CD8-positive, alpha-beta T cell (primary cell): ENCODE measurements at places on chromosomes 3 and 15.
A peak's percentile ranks its signal among the peaks of the same experiment; 100 is the strongest.

DNA sequence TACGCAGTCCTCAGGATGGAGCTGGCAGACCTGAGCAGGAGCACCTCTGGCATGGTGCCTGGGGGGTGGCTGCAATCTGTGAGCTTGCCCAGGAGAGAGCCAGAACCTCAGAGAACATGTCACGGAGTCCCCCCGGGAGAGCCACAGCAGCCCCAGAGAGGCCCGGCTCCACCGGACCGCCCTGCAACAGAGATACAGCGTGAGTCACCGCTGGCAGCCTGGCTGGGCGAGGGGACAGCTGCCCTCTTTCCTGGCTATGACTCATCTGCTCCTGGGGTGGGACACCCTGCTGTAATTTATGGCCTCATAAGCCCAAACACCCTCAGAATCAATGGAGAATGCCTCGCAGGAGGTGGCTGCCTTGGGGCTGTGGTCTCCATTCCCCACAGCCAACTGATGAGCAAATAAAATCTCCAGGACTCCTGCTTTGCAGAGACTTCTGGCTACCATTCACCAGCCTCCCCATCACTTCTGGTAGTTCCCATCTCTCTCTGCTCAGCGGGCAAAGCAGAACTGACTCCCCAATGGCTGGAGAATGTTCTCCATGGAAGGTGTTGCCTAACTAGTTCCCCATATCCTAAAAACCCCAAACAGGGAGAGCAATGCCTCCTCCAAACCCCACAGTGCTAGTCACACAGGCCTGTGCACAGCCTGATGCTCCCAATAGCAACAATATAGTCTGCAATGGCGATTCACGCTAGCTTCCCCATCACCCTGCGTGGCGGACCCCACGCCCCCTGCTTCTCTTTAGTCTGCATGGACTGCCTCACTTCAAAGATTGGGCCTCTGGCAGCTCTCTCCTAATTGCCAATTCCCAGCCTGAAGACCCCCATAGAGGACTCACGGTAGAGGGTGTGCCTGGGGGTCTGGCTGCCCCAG, 21.6 kb downstream of the ACSBG1 start:
- DNase-seq: no peak

DNA sequence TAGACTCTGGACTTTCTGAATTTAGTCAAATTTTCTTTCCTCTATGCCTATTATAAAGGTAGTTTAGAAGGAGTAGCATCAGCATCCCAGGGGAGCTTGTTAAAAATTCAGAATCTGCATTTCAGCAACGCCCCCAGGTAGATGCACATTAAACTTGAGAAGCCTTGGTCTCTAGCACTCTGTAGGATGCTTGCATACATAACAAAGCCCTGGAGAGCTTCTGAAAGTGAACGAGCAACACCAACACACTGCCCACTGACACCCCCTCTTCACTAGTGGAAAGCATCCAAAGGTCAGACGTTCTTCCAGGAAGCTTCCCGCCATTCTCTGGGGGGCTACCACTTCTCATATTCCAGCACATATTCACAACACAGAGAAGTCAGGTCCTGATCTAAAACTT, 6.5 kb downstream of the PRICKLE2 start:
- no peak for DNase-seq

DNA sequence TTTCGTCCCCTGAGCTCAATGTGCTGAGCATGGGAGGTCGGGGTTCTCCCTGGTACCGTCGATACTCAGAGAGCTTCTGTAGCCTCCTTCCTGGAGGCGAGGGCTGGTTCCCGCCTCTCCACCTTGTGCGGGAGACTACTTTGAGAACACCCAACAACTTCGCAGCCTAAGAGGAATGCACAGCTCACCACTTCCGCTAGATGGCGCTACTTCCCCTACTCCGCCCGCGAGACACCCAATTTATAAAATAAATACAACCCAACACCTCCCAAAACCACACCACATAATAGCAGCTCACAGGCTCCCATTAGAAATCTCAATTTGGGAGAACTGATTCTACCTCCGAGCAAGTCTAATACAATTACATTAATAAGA, 1.2 kb downstream of the RGMA start:
- DNase-seq: peak; percentile 62

- DNase-seq: no peak
Measured at GRCh38 chr3:124633524-124633923, 96.7 kb upstream of the UMPS start.

DNA sequence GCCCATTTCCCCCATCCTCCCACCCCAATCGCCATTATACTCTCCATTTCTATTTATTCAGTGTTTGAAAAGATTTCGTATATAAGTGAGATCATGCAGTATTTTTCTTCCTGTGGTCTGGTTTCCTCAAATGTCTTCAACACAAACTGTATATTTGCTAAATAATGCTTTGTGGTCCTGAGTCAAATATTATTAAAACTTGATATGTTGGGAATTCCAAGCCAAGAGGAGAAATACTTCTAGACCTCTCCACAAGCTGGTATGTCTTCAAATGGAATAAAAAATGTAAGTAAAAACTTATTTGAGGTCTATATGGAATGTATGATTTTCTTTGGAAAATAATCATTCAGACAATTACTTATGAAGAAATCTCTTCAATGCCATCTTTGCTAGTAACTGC, 122.5 kb upstream of the TSC22D2 start:
- no peak for DNase-seq

DNA sequence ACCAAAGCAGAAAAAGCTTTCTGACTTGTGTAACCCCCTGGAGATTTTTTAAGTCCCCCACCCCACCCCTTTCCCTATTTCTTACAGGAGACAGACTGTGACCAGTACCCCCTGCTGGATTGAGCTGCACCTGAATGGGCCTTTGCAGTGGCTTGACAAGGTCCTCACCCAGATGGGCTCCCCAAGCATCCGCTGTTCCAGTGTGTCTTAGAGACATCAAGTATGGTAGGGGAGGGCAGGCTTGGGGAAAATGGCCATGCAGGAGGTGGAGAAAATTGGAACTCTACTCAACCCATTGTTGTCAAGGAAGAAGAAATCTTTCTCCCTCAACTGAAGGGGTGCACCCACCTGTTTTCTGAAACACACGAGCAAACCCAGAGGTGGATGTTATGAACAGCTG, 64.1 kb downstream of the AAGAB start:
- no peak for DNase-seq

GRCh38 chr15:46768287-46768686, 949.0 kb upstream of the SEMA6D start:
- no peak for DNase-seq

DNA sequence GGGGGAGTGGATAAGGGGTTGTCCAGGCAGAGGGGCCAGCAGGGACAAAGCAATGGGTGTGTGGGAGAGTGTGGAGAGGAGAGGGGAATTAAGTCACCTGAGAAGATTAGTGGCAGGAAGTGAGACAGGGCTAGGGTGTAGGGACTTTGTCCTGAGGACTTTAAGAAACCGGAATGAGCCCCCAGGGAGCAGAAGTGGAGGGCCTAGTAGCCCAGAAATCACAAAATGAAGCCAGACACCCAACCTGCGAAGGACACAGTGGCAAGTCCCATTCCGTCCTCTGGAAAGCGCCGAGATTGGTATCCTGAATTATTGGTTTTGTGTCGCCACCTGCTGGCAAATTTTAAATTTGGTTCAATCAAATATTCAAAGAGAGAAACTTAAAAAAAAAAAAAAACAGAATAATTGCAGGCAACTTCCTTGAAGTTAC, 78.0 kb upstream of the SLC25A36 start:
- peak; percentile 25 for DNase-seq

DNA sequence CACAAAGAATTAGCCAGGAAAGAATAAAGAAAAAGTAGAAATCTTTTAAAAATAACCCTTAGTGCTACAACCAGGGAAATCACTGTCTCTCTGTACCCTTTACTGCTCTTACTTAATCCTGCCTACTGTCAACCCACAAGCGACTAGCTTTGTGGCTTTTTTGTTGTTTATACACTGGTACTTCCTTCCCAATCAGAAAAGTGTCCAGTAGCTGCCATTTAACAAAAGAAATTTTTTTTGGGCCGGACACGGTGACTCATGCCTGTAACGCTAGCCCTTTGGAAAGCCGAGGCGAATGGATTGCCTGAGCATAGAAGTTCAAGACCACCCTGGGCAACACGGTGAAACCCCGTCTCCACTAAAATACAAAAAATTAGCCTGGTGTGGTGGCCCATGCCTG, 13.8 kb upstream of the FAM219B start:
- no peak for DNase-seq

GRCh38 chr15:72092006-72092405, 25.9 kb downstream of the MYO9A start:
- no peak for DNase-seq

- no peak for DNase-seq
Measured at GRCh38 chr15:52493968-52494367, 34.7 kb downstream of the MYO5A start.

- DNase-seq: no peak
Measured at GRCh38 chr15:41521614-41522013, 8.0 kb upstream of the LTK start.

DNA sequence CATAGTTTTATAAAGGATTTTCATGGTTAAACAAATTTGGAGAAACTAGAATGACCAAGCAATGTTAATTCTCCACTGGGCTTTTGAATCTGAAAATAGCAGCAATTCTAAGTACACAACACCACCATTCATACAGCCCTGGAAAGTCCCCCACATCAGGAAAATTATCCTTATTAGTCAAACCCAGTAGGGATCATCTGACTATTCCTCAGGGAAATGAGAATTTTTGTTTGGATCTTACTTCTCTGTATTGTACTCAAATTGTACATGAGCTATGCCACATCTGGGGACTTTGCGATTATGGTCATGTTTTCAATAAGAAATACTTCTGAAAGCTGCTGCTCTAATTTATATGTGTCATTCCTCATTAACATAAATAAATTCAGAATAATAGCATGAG, 46.0 kb downstream of the RARB start:
- DNase-seq: no peak

- DNase-seq: no peak
Measured at GRCh38 chr3:160196511-160197104, 28.6 kb upstream of the C3orf80 start.

GRCh38 chr3:183584246-183584913, 28.9 kb upstream of the KLHL6 start:
- no peak for DNase-seq

DNA sequence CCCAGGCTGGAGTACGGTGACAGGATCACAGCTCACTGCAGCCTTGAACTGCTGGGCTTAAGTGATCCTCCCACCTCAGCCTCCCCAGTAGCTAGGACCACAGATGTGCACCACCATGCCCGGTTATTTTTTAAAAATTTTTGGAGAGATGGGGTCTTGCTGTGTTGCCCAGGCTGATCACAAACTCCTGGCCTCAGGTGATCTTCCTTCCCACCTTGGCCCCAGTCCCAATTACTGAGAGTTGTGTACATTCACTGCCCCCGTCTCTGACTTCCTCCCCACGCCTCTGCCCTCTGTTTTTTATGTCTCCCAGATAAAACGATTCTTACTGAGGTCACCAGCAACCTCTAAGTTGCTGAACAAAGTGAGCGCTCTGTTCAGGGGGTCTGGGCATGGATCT, 87.7 kb downstream of the LINGO1 start:
- DNase-seq: no peak

GRCh38 chr15:27422997-27423396, 452.0 kb downstream of the GABRG3 start:
- no peak for DNase-seq

- no peak for DNase-seq
Measured at GRCh38 chr3:66662894-66663293, 162.1 kb upstream of the LRIG1 start.

- DNase-seq: no peak
Measured at GRCh38 chr15:62500325-62500724, 335.2 kb upstream of the C2CD4B start.

DNA sequence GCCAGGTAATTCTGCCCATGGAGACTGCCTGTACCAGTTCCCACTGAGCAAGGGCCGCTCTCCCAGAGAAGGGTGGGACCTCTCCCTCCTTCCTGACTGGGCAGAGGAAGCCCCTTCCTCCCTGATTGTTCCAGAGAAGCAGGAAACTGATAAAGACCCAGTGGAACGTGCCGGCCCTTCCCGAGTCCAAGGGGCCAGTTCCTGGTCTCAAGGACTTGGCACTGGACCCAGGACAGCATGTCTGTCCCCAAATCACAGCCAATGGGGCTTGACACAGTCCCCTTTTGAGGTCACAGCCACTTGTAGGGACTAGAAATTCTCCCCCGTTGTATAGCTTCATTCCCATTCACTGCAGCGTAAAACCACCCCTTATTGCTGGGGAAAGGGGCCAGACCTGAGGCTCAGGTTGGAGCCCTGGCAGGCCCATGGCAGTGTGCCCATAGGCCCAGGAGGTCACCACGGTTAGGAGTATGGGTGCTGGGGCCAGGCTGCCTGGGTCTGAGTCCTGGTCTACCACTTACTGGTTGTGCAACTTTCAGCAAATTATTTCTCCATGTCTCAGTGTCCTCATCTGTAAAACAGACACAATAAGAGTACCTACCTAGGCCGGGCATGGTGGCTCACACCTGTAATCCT, 18.1 kb downstream of the CSRNP1 start:
- DNase-seq: no peak

- no peak for DNase-seq
Measured at GRCh38 chr3:8575364-8576104, 69.1 kb downstream of the SSUH2 start.

GRCh38 chr15:65761210-65761926, 30.7 kb downstream of the DENND4A start:
- DNase-seq: no peak

- no peak for DNase-seq
Measured at GRCh38 chr3:184470551-184470950, 90.7 kb downstream of the CHRD start.

- no peak for DNase-seq
Measured at GRCh38 chr3:31634476-31634875, 101.8 kb downstream of the STT3B start.
